Activated CD8-positive, alpha-beta memory T cell treated with anti-CD3 and anti-CD28 coated beads, Interleukin-2, amount 10 ng/mL, durations not matched to agents 7 days and 5 days (primary cell): ENCODE measurements at places on chromosomes 3 and 15.

DNA sequence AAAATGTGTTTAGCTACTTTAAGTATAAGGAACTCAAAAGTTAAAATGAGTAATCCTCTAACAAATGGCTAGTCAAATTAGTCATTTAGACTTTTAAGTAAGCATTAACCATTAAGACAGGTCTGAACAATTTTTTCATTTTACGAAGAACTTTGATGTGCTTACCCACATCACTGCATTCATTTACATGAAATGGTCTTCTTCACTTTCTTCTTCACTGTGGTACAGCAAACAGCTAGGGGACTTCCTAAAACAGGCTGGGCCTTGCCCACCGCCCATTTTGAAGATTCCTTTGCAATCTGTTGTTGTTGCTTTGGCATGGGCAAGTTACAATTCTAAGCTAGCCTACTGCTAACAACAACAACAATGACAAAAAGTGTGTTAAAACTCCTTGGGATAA is 67.4 kb downstream of the CBLB start:
- H3K4me3 ChIP-seq, result no peak overlapping the region
- H3K36me3 ChIP-seq, result peaks cover 53% of the 10 kb centered on the region
- peak overlapping the region; percentile 67 for H3K27ac ChIP-seq

DNA sequence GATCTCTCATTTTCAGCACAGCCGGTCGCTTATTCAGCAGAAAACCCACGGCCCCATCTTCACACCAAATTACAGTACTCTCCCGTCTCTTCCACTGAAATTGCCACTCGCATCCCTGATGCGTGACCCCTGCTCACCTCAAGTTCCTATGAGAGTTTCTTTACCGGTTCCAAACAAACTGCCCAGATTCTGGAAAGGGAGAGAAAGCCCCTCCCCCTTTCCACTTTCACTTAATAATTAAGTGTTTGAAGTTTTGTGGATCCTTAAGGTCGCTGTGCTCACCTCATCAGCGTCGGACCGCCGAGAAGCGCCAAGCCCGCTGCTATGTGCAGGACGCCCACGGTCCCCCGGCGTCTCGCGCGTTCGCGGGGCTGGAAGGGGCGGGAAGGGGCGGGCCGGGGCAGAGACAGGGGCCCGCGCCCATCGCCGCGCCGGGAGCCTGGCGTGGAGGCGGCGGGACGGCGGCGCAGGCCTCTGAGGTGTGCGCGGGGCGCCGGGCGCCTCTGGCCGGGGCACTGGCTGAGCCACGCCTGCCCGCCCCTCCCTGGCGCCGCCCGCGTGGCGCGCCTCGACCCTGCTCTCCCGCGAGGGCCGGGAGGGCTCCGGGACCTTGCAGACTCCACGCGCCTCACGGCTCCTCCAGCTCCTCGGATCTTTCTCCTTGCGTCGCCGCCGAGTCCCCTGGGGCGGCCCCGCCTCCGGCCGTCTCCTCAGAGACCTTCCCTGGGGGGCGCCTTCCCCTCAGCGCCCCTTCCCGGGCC is at the start of gene GPR156:
GPR156 (minus strand) TSS at position 476 of the 761 bp plus-strand sequence. CDS start 41,124 bp downstream, outside the sequence.
- no peak within 1 kb of the TSS for H3K27ac ChIP-seq
- no peak for DNase-seq
- H3K36me3 ChIP-seq, result no peaks in the 10 kb centered on the region
- peaks cover 1% of the 10 kb centered on the region for H3K4me1 ChIP-seq
- H3K4me3 ChIP-seq, result peak within 1 kb of the TSS; percentile 31

GRCh38 chr15:88982304-88982945 is 69.2 kb upstream of the MFGE8 start:
- H3K27me3 ChIP-seq, result no peaks in the 10 kb centered on the region
- no peak overlapping the region for H3K4me3 ChIP-seq
- no peak for DNase-seq
- H3K27ac ChIP-seq, result no peak overlapping the region

DNA sequence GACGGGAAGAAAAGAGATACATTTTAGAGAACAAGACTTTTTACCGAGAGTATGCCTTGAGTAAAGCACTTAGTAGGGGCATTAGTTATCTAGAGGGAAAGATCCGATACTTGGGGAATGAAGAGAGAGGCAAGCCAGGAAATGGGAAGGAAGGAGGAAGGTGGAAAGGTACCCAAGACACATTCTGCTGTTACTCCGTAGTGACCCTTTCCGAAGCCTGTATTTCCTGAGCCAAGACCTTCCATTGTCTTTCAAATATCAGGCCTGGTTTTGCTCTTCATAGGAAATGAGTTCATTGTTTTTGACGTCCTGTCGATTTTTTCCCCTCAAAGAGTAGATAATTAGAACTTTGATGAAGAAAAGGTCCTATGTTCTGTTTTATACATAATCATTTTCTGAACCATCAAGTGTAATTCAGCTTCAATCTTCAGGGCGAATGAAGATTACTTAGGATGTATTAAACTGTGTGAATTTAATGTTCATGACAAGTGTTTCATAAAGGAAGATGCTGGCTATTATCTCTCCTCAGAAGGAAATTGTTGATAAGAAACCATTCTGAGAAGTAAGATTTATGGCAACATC is 95.7 kb downstream of the PPM1L start:
- no peak overlapping the region for H3K27ac ChIP-seq
- H3K27me3 ChIP-seq, result no peaks in the 10 kb centered on the region
- no peak for DNase-seq
- H3K4me3 ChIP-seq, result no peak overlapping the region
- H3K36me3 ChIP-seq, result no peaks in the 10 kb centered on the region
- no peaks in the 10 kb centered on the region for H3K4me1 ChIP-seq

DNA sequence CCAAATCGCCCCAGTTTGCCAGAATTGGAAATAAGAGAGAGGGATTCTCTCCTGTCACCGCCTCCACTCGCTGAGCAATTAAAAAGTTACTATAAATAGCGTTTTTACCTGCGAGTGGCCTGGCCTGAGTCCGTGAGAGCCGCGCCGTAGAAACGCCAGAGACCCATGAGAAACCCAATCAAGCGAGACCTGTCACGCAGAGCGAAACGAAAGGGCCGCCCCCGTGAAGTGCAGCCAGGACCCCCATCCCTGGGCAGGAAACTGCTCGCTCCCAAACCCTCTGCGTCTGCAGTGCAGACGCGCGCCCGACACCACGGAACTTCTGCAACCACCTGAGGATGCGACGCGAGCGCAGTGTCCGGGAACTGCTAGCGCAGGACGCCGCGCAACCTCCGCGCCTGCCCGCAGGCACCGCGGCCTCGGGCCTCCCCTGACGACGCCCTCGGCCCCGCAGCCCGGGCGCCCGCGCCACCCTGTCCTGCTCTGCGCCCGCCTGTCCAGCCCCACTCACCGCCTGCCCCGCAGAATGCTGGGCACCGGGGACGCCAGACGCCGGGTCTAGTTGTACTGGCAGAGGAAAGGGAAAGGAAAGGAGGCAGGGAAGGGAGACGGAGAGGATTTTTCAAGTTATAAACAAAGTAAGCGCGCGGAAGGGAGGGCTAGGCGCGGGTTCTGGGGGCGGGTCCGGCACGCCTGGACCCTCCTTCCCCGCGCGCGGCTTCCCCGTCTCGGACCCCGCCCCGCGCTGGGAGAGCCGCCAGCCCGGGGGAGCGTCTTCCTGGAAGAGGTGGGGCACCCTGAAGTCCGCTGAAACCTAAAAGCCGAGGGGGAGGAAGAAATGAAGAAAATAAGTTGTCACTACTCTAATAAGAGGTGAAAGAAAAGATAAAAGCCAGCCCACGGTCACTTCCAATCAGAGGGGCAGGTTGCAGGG is at the start of gene PLSCR4:
PLSCR4 (minus strand) TSS at position 657 of the 934 bp plus-strand sequence. CDS start 29,034 bp downstream, outside the sequence.
- DNase-seq, result no peak
- H3K27me3 ChIP-seq, result peaks cover 37% of the 10 kb centered on the region
- H3K4me1 ChIP-seq, result peaks cover 6% of the 10 kb centered on the region
- H3K27ac ChIP-seq, result no peak within 1 kb of the TSS
- H3K4me3 ChIP-seq, result peak within 1 kb of the TSS; percentile 69
- no peaks in the 10 kb centered on the region for H3K36me3 ChIP-seq

DNA sequence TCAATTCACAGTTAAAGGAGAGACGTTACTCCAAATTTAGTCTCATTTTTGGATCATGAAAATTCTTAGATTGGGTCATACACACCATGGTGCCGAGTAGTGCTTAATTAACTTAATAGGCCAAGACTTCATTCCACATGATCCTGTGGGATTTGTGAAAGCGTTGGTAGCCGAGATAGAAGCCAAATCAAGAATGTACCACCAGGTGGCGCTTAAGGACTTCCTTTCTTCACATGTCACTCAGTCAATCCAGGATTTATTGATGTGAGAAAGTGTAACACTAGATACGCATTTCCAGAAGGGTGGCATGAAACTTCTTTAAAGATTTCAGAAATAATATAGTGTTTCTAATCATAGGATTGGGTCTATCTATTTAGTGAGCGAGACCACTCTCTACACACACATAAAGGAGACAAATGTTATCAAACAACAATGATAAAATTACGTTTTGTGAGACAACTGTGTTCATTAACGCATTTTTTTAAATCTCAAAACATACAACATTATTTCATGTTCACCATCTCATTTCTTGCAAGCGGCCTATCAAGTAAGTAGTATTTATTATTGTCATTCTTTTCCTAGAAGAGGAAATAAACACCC is 436.1 kb downstream of the CHL1 start:
- H3K4me3 ChIP-seq, result no peak overlapping the region
- no peaks in the 10 kb centered on the region for H3K27me3 ChIP-seq
- peak; percentile 43 for DNase-seq
- H3K27ac ChIP-seq, result no peak overlapping the region
- H3K4me1 ChIP-seq, result no peaks in the 10 kb centered on the region

DNA sequence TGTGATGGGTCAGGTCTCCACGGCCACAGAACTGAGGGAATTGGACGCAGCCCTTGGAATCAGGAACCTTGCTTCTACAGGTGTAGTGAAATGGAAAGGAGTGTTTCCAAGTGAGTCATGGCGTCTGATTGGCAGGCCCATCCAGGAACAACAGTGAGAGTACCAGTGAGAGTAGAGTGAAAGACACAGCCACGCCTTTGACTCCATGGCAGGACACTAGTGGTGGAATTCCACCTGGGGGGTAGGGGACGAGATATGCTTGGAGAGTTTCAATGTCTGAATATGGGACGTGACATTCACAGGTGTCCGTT is 3.0 kb upstream of the SLC28A1 start:
- H3K36me3 ChIP-seq, result no peaks in the 10 kb centered on the region
- peaks cover 2% of the 10 kb centered on the region for H3K27me3 ChIP-seq
- no peak overlapping the region for H3K4me3 ChIP-seq
- no peak for DNase-seq

DNA sequence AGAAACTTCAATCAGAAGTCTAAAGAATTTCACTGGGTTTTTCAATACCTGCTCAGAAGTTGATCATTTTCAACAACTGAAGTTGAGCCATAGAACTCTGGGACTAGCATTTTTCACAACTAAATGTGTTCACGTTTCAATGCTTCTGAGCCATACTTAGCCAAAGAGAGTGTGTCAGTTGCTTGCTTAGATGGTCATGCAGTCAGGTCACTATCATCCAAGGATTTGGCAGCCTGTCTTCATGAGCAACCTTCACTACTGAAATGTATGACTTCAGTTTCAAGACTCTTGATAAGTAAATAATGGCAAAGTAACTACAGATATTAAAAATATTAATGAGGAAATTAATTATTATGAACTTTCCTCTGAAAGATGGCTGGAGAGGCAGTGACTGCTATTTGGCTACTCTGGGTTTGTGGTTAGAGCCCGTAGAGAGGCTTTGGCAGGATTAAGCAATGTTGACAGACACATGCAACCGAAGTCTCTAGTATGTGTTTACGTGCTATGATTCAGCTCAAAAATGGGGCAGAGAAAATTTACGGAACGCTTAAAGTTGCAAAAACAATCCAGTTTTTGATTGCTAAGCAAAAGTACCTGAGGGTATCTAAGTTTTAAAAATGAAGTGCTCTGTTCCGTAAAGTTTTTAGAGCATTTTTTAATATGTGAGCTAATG is 133.8 kb downstream of the GMNC start:
- H3K36me3 ChIP-seq, result no peaks in the 10 kb centered on the region
- no peaks in the 10 kb centered on the region for H3K4me1 ChIP-seq
- no peak overlapping the region for H3K27ac ChIP-seq
- H3K27me3 ChIP-seq, result no peaks in the 10 kb centered on the region

DNA sequence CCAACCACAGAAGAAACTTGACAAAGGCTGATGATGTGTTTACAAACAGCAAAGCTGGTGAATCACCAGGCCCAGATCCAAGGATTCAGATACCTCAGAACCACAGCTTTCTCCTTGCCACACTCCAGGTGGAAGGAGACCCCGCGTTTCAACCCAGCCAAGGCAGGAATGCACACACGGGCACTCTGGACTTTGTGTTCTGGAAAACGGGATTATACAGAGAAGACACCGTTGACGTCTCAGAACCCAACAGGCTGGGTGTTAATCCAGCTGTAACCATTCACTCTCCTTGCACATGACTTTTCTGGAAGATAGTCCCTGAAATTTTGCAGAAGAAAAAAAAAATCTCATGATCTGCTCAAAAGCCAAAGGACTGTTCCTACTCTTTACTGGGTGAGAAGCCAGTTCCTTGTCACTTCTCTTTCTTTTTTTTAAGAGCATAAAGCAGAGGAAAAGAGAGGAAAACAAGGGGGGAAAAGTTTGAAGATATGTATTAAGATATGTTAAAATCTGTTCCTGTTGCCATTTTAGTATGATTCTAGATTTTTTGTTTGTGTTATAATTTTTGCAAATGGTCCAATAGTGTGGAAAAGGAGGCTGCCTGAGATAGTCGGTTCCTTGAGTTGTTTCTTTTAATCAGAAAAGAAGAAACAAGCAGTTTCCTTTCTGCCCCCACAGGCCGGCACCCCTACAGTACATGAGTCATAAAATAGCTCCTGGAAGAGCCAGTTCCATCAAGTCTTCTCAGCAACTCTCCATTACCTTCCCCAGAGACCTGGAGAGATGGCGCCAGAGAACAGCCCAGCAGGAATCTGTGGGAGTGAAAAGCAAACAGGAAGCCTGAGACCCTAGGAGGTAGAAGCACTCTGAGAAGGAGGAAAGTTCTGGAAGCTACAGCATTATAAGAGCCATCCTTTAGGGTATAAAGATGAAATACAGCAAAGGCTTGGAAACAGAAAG is 73.1 kb downstream of the RORA start:
- DNase-seq, result no peak
- H3K4me3 ChIP-seq, result no peak overlapping the region
- no peaks in the 10 kb centered on the region for H3K36me3 ChIP-seq
- H3K27ac ChIP-seq, result no peak overlapping the region

GRCh38 chr15:95812491-95812890 is 518.0 kb upstream of the NR2F2 start:
- no peak for DNase-seq
- no peak overlapping the region for H3K4me3 ChIP-seq
- no peak overlapping the region for H3K27ac ChIP-seq
- no peaks in the 10 kb centered on the region for H3K27me3 ChIP-seq

- H3K27me3 ChIP-seq, result peaks cover 11% of the 10 kb centered on the region
- no peaks in the 10 kb centered on the region for H3K4me1 ChIP-seq
- DNase-seq, result no peak
- H3K27ac ChIP-seq, result no peak overlapping the region
- H3K4me3 ChIP-seq, result no peak overlapping the region
Measured at GRCh38 chr3:172848910-172849309, 98.4 kb downstream of the ECT2 start.
